ENCODE measurements at places on chromosomes 2 and 18.

DNA sequence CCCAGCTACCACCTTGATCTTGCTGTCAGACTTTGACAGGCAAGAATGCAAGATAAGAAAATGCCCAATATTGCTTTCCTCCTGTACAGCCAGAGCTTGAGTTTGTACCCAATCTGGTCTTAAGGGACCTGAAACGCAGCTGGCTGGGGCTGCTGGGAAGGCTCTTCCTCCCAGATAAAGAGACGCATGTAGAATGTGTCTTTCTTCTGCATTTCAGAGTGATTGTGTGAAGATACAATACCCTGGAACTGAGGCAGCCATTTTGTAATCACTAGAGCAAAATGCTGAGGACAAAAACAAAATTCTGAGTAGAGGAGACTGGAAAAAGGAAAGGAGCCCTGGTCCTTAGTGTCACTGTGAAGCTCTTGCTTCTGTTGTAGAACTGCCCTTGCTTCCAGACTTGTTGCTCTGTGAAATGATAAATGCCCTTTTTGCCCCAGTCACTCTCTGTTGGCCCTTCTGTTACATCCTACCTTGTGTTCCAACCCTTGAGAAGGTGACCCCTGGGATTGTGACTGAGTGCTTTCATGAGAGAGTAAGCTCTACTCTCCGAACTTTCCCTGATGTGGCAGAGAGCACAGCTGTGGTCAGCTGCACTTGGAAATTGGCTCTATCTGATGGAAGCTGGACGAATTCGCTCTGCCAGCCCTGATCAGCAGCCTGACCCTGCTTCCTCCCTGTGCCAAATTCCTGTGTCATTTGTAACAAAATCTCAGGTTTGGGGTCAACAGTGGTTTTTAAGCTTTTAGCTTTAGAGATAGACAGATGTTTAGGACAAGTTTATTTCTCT is 137.4 kb upstream of the RBMS1 start:
- peak; percentile 47 for DNase-seq

DNA sequence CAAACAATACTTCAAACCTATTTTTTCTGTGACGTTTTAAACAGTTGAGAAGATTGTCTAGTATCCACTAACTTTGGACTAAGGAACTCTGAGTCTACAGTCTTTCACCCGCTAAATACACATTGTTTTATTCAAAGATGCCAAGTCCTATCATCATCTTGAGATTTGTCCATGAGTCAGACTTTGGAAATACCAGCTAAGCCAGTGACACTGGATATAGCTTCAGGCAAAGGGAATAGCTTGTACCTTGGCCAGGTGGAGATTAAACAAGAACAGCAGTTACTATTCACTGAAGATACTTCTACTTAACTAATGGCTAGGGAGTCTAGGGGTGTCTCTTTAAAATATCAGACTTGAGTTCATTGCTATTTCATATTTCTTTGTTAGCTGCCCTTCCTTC is 137.5 kb downstream of the COMMD1 start:
- no peak for DNase-seq

- DNase-seq: no peak
Observed at GRCh38 chr2:142586693-142587580, 290.5 kb upstream of the KYNU start.

DNA sequence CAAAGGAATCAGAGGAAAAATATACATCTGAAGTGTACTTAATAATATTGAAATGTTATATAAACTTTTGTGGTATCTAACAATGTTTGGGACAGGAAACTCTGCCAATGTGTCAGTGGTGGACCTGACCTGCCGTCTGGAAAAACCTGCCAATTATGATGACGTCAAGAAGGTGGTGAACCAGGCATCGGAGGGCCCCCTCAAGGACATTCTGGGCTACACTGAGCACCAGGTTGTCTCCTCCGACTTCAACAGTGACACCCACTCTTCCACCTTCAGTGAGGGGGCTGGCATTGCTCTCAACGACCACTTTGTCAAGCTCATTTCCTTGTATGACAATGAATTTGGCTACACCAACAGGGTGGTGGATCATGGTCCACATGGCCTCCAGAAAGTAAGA is 32.6 kb downstream of the CALCRL start:
- no peak for DNase-seq

DNA sequence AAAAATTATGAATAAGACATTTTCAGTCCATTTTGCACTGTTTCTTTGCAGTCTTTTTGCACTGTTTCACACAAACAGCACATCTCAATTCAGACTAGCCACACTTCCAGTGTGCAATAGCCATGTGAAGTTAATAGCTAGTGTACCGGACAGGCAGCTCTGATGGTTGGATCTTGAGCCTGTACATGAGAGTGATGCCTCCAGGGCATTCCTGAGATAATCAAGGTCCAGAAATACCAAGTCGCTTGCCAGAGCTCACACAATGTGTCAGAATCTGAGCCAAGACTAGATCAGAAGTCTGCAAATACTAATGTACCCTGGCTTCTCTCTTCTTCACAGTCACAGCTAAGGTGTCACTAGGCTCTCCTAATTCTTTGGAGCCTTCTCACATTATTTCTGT is 180.2 kb downstream of the OSR1 start:
- no peak for DNase-seq

- peak; percentile 14 for DNase-seq
Observed at GRCh38 chr2:71630454-71631328, 177.3 kb downstream of the DYSF start.

DNA sequence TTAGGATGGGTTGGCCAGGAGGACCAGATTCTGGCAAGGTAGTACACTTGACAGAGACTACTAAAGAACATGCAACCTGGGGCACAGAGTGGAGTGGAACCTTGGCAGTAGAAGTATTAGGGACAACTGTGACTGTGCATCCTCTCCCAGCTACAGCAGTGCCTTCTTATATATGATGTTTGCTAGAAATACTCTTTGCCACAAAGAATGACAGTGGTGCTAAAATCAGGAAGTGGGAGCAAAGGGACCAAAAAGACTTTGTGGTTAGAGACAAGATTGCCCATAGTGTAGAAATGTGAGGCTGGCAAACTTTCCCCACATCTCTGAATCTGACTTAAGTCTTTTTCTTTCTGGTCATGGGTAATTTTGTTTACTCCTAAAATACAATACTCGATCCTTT is 9.4 kb upstream of the SLC38A11 start:
- no peak for DNase-seq

GRCh38 chr18:46601141-46601805 is 55.7 kb downstream of the LOXHD1 start:
- no peak for DNase-seq

DNA sequence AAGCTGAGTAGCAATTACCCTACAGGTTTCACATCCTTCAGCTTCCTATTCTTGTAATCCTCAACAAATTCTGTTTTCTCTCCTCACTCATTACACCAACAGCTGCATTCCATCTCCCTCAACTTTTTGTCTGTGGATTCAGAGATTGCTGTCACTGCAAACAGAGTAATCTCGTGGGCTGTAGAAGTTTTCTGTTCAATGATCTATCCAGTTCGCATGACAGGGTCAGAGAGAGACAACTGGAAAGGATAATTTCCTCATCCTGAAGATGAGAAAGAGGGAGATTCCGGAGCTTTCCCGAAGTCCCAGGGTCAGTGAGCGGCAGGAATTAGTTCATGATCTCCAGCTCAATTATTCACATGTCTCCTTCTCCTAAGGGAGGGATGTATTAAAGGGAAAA is 75.7 kb downstream of the MYO5B start:
- no peak for DNase-seq

GRCh38 chr2:69238449-69239031 is 148.5 kb downstream of the GFPT1 start:
- DNase-seq: peak; percentile 75

- no peak for DNase-seq
Observed at GRCh38 chr2:74078466-74078865, 69.2 kb downstream of the BOLA3 start.

DNA sequence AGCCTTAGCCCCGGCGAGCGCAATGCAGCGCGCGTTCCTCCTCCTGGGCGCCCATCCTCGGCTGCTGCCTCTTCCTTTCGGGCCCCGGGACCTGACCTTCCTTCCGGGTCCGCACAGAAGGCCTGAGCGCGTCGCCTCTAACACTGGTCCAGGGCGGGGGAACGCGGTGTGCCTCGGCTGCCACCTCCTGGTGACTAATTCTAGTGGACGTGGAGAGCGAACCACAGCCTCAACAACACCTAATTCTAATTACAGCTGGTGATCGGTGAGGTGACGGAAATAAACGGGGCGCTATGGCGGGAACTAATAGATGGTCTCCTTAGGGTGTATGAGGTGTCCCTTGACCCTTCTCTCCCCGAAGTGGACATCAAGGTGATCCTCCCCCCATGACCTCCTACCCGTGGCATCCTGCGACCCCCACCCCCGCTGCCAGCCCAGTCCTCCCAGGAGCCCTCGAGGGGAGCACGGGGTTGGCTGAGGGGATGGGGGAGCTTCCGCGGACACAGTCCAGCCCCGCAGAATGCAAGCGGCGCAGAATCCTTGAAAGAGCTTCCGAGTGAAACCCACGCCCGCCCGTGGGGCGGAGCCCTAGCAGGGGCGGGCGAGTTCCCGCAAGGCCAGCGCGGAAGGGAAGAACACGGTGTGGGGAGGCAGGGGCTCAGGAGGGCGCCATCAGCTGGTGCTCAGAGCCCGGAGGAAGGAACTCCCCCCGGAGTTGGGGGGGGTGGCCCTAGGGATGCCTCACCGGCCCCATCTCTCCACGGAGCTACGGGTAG is 12.8 kb upstream of the HMSD start:
- peak; percentile 77 for DNase-seq

DNA sequence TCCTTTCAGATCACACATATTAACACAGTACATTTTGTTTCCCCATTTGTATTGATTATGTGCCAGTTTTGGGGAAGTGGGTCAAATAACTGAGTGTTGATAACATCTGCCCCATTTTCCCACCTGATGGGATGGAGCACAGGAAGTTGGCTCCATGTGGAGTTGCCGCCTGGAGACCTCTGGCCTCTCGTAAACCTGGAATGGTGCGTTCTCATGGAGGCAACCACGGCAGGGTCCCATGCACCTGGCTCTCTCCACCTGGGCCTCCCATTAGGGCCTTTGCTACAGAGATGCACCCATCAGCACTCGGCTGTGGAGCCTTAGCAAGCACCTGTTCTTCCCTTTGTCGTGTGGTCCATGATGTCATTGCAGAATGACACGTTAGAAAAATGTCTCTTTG is 130.6 kb downstream of the MBP start:
- DNase-seq: no peak

DNA sequence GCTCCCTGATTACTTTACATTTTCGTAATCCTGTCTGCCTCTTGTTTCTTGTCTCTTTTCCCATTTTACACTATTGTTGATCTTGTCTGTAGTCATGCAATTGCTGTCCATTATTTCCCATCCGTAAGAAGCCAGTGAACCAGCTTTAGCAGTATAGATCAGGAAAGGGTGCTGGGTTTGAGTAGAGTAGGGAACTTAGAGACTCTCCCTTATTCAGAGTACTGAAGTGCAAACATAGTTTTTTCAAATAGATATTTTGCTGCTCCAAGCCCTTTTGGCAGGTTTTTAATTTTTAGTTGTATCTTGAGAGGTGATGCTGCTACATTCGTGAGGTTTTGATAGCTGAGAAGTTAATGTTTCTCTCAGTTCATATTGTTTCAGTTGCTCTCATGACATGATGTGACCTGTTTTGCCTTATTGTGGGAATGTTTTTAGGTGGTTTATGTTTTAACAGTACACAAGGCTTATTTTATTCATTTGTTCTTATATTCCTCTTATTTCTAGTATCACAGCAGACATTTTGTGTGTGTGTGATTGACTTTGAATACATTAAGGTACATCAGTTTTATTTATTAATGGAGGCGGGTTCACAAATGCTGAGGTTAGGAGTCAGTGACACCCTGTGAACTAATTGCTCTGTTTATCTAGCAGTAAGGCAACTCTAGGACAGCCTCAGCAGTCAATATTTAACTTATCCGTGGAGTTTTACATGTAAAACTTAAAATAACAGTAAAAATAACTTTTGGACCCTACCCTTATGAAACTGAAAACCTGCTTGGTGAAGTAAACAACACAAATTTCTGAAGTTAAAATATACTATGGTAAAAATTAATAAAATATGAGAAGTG is 118.4 kb downstream of the ZNF407 start:
- no peak for DNase-seq

- DNase-seq: peak; percentile 36
Observed at GRCh38 chr2:210072922-210073509, 70.6 kb downstream of the RPE start.

- DNase-seq: peak; percentile 80
Observed at GRCh38 chr2:170695521-170696410, 19.4 kb upstream of the SP5 start.

DNA sequence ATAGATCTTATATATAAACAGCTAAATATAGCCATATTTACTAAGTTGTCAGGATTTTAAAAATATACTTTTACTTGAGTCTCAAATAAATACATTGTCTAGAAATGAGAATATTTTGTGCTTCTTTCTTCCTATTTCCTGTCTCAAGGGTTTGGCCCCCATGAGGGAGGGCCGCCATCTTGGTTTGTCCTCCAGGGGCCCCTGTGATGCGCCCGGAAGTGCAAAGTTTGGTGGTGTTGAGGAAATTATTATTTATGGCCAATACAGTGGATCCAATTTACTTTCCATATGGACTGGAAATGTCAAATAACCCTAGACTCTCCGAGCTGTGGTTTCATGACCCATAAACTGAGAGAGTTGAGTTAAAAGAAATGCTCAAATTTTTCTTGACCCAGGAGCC is 104.7 kb upstream of the OTOS start:
- no peak for DNase-seq

GRCh38 chr2:42450136-42450535 is 43.6 kb downstream of the KCNG3 start:
- DNase-seq: peak; percentile 35

DNA sequence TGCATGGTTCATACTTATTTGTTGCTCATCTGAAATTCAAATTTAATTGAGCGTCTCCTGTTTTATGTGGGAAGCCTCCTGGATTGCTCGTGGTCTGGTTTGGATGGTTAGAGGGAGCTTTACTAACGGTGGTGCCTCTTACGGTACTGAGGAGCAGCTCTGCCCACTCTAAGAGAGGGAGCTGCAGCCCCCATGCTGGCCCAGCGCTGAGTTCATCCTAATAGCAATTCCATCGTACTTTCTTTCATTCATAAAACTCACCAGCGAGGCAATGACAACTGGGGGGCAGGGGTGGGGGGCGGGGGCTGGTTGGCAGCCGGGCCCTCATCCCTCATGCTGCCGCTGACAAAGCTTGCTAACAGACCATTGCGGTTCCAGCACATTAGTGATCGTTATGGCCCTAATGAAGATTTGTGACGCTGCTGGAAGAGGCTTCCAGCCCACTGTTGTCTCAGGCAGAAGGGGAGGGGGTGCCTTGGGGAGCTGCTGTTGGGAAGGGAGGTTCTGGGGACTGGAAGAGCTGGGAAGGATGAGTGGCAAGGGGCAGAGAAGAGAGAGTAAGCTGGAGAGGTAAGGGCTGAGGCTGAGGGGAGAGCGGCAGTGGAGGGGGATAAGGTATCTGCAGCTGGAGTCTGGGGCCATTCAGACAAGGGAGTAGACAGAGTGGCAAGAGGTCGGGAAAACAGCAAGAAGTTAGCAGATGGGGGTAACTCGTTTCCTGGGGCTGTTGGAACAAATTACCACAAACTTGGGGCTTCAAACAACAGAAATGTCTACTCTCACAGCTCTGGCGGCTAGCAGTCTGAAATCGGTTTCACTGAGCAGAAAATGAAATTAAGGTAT is 238.1 kb downstream of the LPIN1 start:
- DNase-seq: no peak

GRCh38 chr2:237488295-237488694 is 1.2 kb downstream of the MLPH start:
- peak; percentile 51 for DNase-seq

Measured in myocyte (in vitro differentiated cells).